ENCODE measurements at places on chromosomes 2 and 18.

DNA sequence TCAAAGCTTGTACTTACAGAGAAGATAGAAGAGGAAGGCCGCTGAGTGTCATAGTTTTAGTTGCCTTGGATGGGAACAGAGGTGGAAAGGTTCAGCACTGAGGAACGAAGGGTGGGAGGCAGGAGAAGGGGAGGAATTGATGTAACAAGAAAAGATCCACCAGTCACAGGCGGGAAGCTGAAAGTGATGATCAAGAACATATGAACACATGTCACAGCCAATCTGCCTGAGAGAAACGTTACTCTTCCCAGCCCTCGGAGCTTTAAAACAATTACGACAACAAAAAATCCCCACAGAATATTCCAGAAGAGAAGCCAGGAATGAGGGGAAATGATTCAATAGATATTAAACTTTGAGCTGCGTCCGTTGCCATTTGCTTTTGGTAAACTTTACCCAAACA, 87.1 kb downstream of the TSHZ1 start:
- DNase-seq: no peak

DNA sequence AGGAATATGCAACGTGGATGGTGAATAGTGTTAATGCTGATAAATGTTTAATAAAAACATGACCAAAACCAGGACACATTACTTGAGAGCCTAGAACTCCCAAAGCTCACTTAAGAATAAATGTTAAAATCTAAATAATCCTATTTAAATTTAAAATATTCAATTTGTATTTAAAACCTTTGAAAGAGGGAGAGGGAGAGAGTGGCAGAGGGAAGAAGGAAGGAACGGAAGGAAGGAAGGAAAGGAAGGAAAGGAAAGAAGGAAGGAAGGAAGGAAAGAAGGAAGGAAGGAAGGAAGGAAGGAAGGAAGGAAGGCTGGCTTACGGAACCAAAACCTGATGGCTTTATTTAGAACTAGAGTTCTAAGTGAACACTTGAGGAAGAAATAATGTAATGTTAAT, 324.1 kb upstream of the SYT4 start:
- DNase-seq: no peak

DNA sequence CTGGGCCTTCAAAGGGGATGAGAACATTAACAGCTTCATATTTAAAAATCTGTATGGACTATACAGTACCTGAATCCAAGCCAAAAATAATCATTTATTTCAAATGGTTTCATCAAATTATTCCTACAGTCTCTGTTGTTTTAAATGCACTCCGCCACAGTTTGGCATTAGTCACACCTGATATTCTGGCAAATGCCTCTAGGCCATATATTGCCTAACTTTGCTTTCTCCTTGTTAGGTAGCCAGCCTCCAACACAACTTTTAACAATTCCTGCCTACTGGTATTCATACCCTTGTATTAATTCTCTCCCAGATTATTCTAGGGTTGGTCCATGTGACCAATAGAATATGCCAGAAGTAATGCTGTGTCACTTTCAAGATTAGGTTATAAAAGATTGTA, 146.6 kb upstream of the FANCL start:
- DNase-seq: no peak

- DNase-seq: peak; percentile 78
These were observed 197.7 kb upstream of the STON1 start for GRCh38 chr2:48332286-48332685.

- DNase-seq: no peak
These were observed 28.7 kb upstream of the HNRNPA3 start for GRCh38 chr2:177183860-177184259.

GRCh38 chr18:78683191-78684010, 296.2 kb upstream of the SALL3 start:
- DNase-seq: no peak

DNA sequence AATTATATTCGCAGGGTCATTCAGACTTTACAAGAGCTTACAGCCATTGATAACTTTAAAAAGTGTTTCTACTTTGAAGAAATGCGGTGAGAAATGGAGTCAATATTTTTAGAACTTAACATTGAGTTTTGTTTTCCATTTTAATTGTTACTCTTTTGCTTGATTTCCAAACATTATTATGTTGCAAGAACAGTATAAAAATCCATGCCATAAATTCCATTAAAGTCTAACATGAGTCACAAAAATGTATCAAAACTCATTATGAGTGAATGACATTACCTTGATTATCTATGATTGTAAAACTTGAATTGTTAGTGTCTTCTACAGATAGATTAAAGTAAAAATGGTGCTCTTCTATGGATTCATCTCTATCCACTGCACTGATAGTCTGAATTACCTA, 92.6 kb downstream of the CDH19 start:
- DNase-seq: no peak

DNA sequence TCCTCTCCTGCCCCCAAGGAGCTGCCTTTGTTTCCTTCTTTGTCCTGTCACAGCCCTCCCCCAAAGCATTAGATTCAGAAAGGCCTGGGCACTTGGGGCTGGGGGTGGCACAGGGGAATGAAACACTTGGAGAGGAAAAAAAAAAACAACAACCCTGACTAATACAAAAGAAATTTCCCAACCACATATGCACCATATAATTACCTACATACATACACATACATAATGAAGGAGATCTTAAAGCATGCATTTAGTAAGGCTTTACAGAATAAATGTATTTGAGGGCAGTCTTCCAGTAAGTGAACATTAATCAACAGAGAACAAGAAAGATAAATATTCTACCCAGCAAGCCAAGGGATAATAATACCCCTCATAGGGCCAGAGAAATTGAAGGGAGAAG, 70.0 kb upstream of the PPP1CB start:
- DNase-seq: no peak

- no peak for DNase-seq
These were observed 99.1 kb upstream of the MC4R start for GRCh38 chr18:60471652-60472051.

Measured in hematopoietic multipotent progenitor cell treated with erythropoietin and hydrocortisone succinate and interleukin-3 and kit ligand, for 4 days (in vitro differentiated cells).